ENCODE measurements at places on chromosomes 5 and 9. TPM values are rescaled to one million over a fixed set of nuclear protein-coding genes. Genes with fewer than 3 reads are reported as not detected.

TMEM167A gene
- total RNA-seq, result 113 TPM

SLC4A9 gene
- total RNA-seq, result 0.11 TPM

DNA sequence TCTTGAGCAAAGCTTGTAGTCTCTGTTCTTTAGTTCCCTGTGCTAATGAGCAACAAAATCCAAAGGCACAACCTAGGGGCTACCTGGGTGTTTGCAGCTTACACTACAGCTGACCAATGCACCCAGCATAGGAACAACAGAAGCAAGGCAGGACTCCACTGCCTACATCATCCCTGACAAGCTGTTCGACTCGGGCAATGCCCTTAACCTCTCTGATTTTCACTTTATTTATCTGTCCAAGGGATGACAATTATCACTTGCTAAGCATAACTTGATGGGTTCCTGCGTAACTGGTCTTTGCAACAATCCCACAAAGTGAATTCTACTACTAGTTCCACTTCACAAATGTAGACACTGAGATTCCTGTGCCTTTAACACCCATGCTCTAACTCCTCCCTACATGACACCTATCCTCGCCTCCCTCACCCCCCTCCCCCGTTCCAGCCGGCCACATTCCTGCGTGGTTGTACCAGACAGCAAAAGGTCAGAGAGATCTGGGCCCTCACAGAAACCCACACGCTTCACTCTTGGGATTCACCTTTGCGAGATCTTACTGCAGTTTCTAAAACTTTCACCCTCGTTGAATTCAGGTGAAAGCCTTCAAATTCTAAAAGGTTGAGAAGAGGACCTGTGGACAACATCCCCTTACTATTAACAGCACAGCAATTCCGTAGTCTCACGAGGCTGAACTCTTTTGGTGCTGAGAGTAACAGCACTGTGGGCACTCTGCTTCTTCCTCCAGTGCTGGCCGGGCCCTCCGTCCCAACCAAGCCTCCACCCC, 995 bp downstream of the IPPK start:
- DNase-seq, result no peak

DNA sequence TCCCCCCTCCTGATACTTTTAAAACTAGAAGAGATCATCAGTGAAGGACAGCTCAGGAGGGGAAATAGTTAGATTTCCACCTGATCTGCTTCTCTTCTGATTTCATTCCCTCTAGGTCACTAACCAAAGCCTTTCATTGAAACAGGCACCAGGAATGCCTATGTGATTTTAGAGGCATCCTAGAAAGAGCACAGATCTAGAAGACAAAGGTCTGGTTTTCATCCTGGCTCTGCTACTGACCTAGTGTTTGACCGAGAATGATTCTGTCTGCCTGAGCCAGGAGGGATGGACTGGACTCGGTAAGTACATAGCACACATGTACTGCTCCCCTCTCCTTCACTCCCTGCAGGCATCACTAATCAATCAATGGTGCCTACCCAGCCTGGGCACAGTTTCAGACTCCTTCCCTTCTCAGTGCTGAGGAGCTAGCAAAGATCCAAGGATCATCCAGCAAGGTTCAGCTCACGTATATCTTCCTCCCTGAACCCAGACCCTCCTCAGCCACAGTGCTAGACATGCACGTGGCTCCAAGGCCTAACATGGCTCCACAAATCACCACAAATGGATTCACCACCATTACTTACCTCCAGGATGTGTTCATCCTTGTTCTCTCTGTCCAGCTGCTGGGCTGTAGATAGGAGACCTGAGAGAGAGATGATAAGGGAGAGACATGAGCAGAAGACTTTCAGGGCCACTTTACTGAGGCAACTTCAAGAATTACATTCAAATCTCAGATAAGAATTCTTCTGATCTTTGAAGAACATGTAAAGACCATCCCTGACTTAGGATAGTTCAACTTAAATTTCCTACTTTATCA, 35.2 kb downstream of the FAT2 start:
- DNase-seq, result no peak

GRCh38 chr9:126531591-126531990, 82.1 kb upstream of the LMX1B start:
- no peak for DNase-seq

GRCh38 chr5:95591490-95591901, 28.4 kb upstream of the GPR150 start:
- no peak for DNase-seq

GRCh38 chr9:18594837-18595236, 120.9 kb downstream of the ADAMTSL1 start:
- DNase-seq, result no peak

DNA sequence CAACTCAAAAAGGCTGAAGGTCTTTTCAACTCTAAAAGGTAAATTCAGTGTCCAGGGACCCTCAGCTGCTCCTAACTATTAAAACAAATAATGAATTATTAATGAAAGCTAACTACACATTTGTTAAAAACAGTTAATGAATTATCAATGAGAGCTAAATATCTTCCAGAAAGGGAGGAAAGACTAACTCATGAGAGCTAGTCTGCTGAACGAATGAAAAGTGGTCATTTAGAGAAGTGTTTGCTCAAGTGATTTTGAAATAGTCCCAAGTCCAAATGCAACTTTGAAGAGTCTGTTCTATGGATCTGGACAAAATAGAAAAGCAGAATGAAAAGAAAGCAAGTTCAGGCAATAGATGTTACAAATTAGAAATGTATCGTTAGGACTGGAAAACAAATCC, 133.9 kb upstream of the SPEF2 start:
- DNase-seq, result no peak

DNA sequence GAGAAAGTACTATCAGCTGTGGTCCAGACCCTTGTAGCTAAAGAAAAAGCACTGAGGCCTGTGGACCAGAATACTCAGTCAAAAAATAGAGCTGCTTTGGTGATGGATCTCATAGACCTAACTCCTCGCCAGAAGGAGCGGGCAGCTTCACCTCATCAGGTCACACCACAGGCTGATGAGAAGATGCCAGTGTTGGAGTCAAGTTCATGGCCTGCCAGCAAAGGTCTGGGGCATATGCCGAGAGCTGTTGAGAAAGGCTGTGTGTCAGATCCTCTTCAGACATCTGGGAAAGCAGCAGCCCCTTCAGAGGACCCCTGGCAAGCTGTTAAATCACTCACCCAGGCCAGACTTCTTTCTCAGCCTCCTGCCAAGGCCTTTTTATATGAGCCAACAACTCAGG, 8.9 kb downstream of the RAB24 start:
- DNase-seq, result no peak

DNA sequence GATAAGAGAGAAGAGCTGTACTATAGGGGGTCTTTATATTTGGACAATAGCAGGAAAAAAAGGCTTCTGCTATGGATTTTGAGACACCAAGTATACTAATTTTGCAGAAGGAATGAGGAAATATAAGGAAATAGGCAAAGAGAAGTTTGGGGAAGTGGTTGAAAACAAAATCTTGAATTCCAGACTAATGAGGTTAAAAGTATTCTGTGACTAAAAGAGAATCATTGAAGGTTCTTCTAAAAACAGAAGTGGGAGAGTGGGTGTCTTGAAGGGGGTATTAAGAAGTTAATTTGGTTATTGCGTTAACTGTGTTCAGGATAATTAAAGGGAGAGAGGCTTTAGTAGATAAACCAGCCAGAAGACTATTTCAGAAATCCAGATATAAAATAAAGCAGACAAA, 148.7 kb downstream of the RFK start:
- DNase-seq, result no peak
